ENCODE measurements at places on chromosomes 5 and 9. TPM values are rescaled to one million over a fixed set of nuclear protein-coding genes. Genes with fewer than 3 reads are reported as not detected.
A peak's percentile ranks its signal among the peaks of the same experiment; 100 is the strongest.

The EPB41L4A gene
- under 0.01 TPM for total RNA-seq

The GLE1 gene
- total RNA-seq, result 30.6 TPM

The LCN9 gene
- not detected for total RNA-seq

The GARIN3 gene
- not detected for total RNA-seq

DNA sequence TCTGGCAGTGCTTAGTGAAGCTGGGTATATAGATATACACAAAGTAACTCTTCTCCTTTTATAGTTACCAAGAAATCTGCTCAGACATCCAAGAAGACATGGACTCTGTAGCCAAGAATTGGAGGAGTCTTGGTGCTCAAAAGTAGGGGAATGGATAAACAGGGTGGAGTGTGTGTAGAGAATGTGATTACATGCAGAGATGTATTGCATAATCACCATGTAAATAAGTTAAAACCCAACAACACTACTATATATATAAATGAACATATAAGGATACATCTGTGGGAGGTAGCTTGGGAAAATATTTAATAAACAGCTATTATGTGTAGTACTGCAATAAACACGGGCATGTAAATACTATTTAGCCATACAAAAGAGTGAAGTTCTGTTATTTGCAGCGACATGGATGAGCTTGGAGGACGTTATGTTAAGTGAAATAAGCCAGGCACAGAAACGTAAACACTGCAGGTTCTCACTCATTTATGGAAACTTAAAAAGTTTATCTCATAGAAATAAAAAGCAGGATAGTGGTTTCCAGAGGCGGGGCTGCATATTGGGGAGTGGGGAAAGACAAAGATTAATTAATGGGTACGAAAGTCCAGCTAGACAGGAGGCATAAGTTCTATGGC is 207.5 kb downstream of the TENT4A start:
- DNase-seq, result no peak

DNA sequence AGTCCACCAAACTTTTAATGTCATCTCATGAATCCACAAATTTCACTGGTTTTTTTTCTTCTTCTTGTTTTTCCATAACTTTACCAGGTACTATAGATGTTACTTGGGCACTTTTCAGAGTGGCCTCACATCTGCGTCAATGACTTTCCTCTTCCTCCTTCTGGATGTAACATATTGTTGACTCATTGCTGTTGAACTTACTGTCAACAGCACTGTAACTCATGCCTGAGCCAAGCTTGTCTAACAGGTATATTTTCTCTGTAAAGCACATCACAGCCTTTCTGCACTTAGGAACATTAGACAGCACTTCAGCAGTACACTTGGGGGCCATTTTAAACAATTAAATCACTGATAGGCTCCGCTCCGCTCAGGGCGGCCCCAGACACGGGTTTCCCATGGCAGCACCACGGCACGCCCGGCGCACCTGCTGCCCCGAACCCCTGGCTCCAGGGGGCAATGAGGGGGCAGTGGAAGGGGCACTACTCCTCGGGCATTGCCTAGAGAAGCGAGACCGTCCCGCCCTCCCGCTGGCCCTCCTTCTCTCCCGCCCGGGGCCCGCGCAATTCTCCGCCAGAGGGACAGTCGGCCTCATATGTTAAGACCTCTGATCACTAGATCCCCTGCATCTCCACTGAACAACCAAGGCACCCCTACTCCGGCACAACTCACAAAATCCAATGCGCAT is 41.9 kb upstream of the SPATA31C2 start:
- peak; percentile 11 for DNase-seq

DNA sequence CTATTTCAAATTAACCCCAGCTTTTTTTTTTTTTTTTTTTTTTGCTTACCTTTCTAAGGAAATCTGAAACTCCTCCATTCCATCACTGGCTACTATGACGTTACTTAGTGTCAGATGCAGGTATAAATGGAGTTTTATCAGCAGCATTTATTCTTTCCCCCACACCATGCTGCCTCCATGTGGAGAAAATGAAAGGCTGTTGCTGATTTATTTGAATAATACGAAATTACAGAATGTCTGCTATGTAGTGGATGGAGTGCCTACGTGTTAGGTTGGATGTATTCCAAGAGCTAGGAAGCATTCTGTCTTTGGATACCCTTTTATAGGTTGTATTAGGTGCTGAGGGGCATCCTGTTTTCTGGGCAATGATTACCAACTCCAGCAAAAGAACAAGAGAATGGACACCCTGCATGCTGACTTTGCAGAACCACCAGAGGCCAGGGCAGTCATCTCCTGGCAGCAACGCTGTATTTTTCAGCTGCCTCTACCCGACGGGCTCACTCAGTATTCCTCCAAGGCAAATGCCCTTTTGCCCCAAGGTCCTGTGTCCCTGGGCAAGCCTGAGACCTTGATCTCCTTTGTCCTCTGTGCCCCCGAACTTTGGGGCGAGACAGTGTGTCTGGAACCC is 199.5 kb downstream of the ALDH1A1 start:
- DNase-seq, result peak; percentile 3

DNA sequence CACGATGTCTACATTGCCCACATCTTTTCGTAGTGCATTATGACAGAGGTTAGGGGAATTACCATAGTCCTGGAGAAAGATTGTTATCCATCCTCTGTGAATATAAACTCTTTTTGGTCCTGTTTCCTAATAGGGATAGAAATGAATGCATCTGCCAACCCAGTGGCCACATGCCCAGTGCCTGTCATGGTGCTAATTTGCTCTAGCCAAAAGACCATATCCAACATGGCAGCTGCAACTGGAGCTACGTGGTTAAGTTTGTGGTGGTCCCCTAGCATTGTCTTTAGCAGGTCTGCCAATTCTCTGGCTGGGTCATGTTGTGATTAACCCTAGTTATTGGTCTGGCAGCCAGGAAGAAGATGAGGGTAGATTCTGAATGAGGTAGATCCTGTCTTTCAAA is 87.5 kb downstream of the FGF18 start:
- no peak for DNase-seq

DNA sequence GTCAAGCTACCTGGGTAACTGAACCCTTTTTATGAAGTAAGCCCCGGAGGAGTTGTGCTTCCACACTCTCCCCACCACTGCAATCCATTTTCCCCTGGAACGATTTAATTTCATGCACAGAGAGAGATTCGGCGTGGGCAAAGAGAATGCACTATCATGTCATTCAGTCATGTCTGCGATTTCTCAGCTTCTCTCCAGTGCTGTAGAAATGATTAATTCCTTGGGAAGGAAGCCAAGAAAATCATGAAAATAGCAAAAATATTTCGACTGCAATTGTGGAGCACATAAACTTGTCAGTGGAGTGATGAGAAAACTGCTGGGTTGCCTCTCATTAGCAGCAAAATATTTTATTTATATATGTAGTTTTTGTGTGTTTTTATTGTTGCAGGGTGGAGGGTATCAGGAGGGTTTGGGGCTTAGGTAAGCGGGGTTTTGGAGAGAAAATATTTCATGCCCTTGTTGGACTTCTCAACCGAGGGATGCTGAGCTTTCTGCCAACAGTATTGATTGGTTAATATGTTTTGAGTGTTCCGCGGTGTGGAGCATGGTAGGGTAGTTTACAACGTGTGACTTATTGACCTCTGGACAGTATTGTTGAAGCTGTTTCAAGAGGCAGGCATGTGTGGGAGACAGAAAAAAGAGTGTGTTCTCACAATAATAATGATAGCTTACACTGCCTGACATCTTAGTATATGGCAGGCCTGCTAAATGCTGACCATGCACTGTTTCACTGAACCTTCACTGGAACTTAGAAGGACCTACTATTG is 69.3 kb downstream of the SGCD start:
- DNase-seq, result no peak

DNA sequence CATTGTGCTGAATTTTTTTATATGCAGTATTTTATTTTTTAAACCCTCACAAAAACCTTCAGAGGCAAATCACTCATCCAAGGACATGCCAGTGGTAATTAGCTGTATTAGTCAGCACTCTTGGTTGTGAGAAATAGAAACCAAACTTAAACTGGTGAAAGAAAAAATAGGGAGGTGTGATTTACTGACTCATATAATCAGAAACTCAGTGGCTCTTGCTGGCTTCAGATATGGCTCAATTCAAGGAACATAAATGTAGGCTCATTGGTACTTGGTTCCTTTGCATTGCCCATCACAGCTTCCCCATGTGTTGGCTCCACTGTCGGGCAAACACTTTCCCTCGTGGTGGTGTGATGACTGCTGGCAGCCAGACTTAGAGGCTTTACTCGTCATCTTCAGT is 497.2 kb downstream of the MAT2B start:
- DNase-seq, result peak; percentile 23

DNA sequence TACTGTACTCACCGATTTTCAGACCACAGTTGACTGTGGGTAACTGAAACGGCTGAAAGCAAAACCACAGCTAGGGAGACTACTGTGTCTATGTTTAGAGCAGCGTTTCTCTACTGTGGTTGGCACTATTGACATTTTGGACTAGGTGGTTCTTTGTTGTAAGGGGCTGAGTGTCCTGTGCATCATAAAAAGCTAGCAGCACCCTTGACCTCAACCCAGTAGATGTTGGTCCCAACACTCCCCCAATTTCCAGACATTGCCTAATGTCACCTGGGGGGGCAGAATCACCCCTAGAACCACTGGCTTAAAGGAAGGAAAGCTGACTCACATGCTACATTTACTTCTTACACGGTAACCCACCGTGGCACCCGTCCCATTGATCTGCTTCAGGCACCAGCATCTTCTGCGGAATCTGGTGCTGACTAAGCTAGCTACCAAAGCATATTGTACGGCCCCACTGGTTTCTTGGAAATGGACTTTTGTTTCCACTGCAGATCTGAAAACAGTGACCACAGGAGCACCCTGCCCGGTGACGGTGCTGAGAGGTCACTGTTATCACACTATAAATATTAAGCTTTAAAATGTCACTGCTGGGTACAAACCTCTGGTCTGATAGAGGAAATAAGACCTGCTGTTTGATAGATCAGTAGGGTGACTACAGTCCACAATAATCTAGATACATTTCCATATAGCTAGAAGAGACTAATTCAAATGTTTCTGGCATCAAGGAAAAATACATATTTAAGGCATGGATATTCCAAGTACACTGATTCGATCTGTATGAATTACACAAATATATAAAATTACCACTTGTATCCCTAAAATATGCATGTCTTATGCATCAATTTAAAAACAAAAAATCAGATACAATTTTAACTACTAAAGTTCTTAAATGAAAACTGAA is 151.4 kb downstream of the HSD17B3 start:
- DNase-seq, result peak; percentile 42

- no peak for DNase-seq
These were observed 102.2 kb downstream of the CETN3 start for GRCh38 chr5:90307322-90307721.

- no peak for DNase-seq
These were observed 17.0 kb upstream of the MSMP start for GRCh38 chr9:35771075-35771433.

GRCh38 chr5:115366223-115366622 is 69.8 kb upstream of the CCDC112 start:
- peak; percentile 98 for DNase-seq

DNA sequence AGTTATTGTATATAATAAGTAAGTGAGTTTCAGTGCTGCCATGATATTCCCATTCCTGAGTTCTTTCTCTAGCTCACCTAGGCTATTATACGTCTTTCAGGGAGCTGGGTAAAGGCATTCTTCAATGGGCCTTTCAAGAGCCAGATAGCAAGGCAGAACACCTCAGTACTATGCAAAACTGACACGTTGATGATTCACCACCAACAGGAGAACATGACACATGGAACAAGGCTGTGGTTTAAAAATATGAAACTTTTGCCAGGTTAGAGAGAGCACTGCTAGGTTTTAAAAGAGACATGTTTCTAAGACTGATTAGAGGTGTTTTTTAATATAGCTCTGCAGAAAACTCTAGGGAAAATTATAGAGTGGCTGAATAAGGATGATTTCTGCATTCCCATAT is 95.9 kb downstream of the UGCG start:
- DNase-seq, result peak; percentile 66

DNA sequence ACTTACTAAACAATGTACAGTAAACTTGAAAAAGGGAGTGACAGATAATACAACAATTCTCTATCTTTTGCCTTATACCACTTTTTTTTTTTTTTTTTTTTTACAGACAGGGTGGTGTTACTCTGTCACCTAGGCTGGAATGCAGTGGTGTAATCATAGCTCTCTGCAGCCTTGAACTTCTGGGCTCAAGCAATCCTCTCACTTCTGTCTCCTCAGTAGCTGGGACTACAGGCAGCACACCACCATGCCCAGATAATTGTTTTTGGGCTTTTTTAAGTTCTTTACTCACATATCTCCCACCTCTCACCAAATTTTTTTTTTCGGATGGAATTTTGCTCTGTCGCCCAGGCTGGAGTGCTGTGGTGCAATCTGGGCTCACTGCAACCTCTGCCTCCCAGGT is 171.9 kb upstream of the SLC12A2 start:
- no peak for DNase-seq
